ENCODE measurements at places on chromosomes 16 and 17.
A peak's percentile ranks its signal among the peaks of the same experiment; 100 is the strongest.

DNA sequence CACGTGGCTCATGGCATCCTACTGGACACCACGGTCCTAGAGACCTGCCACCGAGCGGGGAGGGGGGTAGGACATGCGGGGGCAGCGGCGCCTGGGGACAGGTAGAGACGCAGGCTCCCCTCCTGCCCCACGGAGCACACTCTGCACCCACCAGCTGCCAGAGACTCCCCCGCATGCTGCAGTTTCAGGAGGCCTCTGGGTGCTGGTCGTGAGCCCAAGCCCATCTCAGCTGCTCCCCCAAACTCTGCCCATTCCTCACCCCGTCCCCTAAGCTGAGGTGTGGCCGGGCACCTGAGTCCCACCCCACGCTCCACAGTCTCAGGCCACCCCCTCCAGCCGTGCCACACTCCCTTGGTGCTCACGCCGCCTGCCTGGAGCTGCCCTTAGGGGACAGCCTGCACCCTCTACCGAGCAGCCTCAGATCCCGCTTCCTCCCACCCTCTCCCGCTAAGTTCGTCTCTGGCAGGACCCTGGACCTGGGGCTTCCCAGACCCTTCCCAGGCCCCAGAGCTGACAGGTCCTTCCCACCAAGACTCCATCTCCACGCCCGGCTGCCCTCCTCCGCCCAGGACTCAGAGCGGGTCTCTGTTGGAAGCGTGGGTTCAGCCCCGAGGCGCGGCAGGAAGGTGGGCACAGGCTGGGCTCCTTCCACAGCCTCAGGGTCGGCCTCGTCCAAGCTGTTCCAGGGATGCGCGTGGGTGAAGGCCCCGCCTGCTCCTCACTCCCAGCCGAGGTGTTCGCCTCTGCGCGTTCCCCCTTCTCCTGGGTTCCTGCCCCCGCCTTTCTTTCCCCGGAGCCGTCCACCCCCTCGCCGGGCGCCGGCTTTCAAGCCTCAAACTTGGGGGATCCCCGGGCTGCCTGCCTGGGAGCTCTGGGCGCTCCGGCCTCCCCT, 1.3 kb downstream of the RAB40B start:
- DNase-seq: no peak

DNA sequence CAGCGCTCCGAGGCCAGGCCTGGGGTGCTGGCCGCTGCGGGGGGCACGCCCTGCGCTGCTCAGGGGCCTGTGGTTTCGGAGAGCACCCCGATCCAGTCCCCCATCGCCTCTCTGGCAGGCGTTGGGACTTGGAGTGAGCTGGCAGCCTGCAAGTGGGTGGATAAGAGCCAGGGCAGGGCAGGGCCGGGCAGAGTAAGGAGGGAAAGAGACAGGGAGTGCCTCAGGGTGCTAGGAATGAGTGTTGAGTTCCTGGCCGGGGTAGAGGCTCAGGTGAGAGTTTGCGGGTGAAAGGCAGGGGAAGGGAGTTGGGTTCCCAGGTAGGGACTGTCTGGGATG, 1.3 kb downstream of the CDH13 start:
- DNase-seq: no peak

- DNase-seq: no peak
Measured at GRCh38 chr17:12287953-12288352, 267.3 kb downstream of the MAP2K4 start.

GRCh38 chr17:73706428-73706827, 62.2 kb upstream of the SDK2 start:
- DNase-seq: no peak

- no peak for DNase-seq
Measured at GRCh38 chr16:77873066-77873465, 84.7 kb downstream of the VAT1L start.

- DNase-seq: peak; percentile 82
Measured at GRCh38 chr17:50661795-50662391, 27.2 kb downstream of the ABCC3 start.

- no peak for DNase-seq
Measured at GRCh38 chr17:36807496-36808179, 129.6 kb upstream of the LHX1 start.

- no peak for DNase-seq
Measured at GRCh38 chr16:72956124-72957064, 91.5 kb downstream of the ZFHX3 start.

GRCh38 chr17:45022655-45023339, 28.6 kb downstream of the DCAKD start:
- no peak for DNase-seq

- DNase-seq: no peak
Measured at GRCh38 chr17:51643702-51644490, 383.6 kb downstream of the UTP18 start.

DNA sequence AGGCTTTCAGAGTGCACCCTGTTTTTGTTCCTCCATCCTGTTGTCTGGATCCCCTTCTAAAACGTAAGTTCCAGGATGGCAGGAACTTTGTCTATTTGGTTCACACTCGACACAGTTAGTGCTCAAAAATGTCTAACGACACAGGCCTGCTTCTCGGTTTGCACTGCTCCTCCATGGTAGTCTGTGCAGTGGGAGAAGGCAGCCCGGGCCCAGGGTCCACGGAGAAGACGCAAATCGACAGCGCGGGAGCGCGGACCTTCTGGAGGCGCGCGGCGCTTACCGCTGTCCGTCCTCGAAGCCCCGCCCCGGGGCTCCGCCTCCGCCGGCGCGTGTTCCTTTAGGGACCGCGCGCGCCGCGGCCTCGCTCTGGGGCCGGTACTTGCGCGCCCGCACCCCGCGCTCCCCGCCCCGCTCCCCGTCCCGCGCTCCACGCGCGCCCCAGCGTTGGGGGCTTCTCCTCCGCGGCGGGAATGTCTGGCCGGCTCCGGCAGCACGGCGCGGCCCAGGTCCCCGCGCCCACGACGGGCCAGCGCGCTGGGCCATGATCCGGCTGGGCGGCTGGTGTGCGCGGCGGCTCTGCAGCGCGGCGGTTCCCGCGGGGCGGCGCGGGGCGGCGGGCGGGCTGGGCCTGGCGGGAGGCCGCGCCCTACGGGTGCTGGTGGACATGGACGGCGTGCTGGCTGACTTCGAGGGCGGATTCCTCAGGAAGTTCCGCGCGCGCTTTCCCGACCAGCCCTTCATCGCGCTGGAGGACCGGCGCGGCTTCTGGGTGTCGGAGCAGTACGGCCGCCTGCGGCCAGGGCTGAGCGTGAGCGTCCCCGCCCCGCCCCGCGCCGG, at the start of gene NT5M:
TSS of gene NT5M (plus strand) at position 364 of the 837 bp plus-strand sequence. CDS start at position 542, 178 bp downstream.
- peak; percentile 81 for DNase-seq

- DNase-seq: no peak
Measured at GRCh38 chr17:75827308-75828075, 16.7 kb downstream of the UNC13D start.

- no peak for DNase-seq
Measured at GRCh38 chr17:57399690-57400089, 143.4 kb downstream of the MSI2 start.

- DNase-seq: peak; percentile 86
Measured at GRCh38 chr17:9239793-9240658, 218.7 kb downstream of the NTN1 start.

GRCh38 chr16:28607116-28607623, 2.7 kb downstream of the SULT1A1 start:
- DNase-seq: no peak

DNA sequence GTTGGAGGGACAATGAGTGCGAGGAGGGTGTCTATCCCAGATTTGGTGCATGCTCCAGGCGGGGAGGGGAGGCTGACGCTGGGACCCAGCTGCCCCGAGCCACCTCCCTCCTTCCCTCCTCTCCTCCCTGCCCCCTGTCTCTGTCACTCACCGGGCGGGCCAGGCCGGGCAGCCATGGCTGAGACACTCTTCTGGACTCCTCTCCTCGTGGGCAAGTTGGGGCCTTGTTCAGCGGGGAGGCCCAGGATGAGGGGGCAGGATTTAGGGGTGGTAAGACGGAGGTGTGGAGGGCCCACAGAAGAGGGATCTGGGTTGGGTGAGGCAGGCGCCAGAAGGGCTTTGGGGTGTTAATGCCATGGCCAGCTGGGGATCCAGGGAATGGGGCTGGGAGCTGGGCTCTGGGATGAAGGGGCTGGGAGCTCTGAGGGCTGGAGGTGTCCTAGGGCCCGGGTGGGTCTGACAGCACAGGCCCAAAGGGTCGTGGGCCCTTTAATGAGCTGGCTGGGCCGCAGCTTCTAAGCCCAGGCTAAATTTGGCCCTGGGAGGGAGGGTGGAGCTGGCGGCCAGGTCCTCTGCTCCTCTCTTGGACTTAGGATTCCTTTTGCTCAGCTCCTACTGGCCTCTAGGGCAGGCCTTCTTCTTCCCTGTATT, at the start of gene SGCA:
TSS of gene SGCA (plus strand) at position 139 of the 651 bp plus-strand sequence. CDS start at position 175, 36 bp downstream.
- no peak for DNase-seq

DNA sequence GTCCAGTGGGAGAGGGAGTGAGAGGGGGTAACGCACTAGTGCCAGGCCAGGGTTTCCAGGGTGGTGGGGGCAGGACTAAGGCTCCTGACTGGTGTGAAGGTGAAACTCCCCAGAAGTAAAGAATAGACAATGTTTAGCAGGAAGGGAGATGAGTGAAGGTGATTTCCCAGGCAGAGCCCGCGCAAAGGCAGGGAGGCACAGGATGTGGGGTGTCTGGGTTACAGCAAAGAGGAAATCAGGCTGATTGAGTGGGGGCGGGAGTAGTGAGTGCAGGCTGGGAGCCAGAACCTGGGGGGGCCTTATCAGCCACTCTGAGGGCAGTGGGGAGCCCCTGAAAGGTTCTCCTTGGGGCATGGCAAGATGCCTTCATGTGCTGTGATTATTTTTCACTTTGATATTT, 167.5 kb downstream of the UTP18 start:
- peak; percentile 12 for DNase-seq

DNA sequence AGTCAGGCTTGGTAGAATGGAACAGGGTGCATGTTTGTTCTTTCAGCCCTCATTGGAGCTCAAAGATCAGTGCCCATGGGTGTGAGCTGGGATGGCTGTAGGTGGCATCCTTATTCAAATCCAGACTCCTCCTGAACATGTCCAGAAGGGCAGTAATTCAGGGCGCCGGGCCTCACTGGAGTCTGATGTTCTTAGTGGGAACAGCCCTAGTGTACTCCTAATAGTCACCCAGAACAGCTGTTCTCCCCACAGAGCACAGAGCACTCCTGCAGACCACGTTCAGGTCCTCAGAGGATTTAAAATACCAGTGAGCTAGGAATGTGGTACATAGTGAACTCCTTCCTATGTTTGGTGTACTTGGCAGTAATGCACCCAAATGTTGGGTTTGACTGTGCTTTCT, 96.2 kb downstream of the BANP start:
- no peak for DNase-seq

GRCh38 chr16:63563819-63564505, 1527.7 kb upstream of the CDH8 start:
- DNase-seq: no peak

DNA sequence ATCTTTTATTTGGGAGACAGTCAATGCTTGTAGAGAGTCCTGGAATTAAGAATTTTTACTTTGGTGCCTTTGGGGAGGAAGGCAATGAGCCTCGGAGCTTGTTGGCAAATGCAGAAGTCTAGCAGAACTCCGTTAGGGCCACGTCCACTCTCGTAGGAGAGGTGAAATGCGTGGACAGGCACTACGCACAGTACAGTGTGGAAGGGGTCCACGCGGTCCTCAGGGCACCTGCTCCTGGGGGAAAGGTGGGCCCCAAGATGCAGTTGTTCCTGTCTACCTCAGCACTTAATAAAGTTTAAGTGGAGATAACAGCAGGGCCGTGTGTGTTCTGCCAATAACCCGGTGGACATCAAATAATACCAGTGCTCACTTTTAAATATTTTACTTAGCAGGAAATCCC, 1.8 kb downstream of the RAB11FIP3 start:
- DNase-seq: peak; percentile 15

GRCh38 chr16:14050291-14051027, 20.7 kb upstream of the MRTFB start:
- DNase-seq: peak; percentile 45

- no peak for DNase-seq
Measured at GRCh38 chr16:86755571-86756006, 177.2 kb downstream of the FOXL1 start.

GRCh38 chr16:85546585-85547447, 66.3 kb upstream of the GSE1 start:
- DNase-seq: no peak

GRCh38 chr16:63614429-63614828, 1507.4 kb downstream of the CDH11 start:
- DNase-seq: no peak

DNA sequence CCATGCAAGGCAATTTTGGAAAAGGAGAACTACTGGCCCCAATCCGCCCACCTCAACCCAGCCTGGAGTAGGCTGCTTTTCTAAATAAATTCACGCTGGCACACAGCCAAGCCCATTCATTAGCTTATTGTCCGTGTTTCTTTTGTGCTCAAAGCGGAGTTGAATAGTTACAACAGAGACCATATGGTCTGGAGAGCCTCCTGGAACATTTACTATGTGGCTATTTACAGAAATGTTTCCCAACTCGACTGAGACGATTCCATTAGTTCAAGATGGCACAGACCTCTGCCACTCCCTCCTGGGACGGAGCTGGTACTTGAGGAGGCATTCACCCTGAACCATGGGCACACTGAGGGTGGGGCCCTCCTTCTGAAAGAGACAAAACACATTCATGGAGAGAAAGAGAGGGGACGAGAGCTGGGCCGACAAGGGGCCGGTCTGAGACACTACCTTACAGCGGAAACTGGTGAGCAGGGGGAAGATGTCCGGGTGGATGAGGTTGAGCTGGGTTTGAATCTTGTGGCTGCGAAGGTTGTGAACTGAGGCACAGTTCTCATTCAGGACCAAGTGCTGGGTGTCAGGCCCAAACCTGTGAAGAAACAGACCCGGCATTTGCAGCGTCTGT, 15.7 kb downstream of the ELAC2 start:
- no peak for DNase-seq

DNA sequence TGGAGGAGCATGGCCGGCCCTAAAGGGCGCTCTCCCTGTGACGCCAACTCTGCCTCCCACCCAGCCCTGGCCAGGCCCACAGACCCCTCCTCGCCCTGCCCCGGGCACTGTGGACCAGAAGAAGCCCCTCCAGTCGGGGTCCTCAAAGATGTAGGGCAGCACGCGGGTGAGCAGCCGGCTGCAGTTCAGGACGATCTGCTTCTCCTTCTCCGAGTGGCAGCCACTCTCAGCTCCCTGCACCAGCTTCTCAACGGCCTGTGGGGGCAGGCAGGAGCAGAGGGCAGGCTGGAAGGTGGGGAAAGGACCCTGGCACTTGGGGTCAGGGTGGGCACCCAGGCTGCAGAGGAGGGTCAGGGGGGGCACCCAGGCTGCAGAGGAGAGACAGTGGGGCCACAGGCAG, 8.9 kb downstream of the HID1 start:
- DNase-seq: no peak

DNA sequence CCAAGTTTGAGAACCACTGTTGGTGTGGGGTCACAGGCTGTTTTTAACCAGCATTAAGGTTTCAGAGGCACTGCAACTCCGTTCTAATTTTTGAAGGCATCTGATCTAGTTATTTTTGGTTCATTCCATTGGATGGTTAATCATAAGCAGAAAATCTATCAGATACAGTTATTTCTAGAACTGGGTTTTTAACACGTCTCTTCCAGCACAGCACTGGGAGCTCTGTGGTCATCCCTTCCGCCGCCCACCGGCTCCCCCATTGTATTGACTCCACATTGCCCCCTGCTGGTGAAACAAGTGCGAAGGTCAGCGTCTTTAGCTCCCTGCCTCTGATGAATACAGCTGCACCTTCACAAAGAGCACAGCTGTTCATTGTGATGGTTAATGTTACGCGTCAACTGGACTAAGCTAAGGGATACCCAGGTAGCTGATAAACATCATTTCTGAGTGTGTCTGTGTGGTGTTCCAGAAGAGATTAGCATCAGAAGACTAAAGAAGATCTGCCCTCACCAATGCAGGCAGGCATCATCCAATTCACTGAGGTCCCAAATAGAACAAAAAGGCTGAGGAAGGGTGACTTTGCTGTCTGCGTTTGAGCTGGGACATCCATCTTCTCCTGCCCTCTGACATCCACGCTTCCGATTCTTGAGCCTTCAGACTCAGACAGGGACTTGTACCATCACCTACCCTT, 8.5 kb downstream of the CCL18 start:
- DNase-seq: no peak
